ENCODE measurements at places on chromosomes 6 and 20.

DNA sequence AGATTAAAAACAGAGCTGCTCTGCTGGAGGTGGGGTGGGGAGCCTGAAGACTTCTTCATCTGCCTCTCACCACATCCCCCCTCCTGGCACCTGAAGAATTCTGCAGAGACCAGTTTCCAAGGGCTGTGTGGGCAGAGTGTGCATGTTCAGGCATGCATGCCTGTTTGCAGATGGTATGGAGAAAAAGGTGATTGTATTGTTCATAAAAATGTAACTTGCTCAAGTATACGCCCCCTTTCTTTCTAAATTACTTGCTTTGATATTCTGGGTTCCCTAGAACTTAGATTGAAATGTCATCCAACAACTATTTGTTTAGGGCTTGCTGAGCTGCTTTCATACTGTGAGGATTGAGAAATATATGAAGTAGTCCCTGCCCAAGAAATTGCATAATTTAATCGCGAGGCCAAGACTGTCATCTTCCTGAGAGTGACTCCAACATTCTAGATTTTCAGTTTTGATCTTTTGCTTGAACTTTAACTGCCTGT lies 83.6 kb downstream of the LCA5 start:
- DNase-seq: no peak

GRCh38 chr6:162099685-162100084 lies 627.9 kb downstream of the PRKN start:
- peak; percentile 1 for DNase-seq

DNA sequence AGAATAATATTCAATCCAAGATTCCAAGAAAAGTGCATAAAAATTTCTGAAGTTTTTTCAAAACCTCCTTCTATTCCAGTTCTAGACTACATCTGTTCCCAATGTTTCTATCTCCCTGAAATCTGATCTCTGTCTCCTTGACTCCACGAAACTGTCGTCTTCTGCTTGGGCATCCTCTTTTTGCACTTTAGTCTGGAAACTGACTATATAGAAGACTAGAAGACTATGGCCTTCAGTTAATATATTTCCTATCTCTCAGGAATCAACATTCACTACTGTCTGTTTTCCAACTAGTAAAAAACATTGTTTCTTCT lies 745.4 kb upstream of the ADGRB3 start:
- DNase-seq: no peak

GRCh38 chr6:29925727-29926412 lies 16.5 kb upstream of the HLA-A start:
- DNase-seq: no peak

DNA sequence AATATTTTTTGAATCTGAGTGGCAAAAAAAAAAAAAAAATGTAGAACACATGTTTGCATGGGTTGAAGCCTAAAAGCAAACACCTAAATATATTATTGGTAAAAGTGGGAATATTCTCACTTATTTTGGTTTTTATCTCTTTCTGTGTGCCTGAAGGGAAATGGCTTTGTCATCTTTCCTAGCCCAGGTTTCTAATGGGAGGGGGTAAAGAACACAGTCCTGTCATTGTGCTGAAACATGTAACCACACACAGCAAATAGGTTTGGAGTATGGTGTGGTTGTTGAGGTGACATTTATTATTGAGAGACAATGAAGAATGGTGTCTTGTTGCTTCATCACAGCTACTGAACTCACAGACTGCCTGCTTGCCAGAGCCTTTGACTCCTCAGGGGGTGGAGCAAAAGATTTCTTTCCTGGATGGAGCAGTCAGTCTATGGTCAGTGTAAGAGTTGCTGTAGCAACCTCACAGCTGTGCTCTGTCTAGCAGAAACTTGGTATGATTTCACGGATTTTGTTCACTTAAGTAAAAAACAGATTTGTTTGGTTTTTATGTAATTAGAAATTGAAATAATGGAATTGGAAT lies 70.2 kb downstream of the CEP57L1 start:
- DNase-seq: peak; percentile 18

GRCh38 chr6:16591396-16592222 lies 169.7 kb downstream of the ATXN1 start:
- DNase-seq: no peak

- peak; percentile 67 for DNase-seq
These were observed 176.5 kb upstream of the GJE1 start for GRCh38 chr6:141956046-141956761.

GRCh38 chr6:167266830-167267555 lies 24.1 kb upstream of the UNC93A start:
- no peak for DNase-seq

GRCh38 chr20:63708301-63709148 lies 686 bp downstream of the ZGPAT start:
- no peak for DNase-seq

DNA sequence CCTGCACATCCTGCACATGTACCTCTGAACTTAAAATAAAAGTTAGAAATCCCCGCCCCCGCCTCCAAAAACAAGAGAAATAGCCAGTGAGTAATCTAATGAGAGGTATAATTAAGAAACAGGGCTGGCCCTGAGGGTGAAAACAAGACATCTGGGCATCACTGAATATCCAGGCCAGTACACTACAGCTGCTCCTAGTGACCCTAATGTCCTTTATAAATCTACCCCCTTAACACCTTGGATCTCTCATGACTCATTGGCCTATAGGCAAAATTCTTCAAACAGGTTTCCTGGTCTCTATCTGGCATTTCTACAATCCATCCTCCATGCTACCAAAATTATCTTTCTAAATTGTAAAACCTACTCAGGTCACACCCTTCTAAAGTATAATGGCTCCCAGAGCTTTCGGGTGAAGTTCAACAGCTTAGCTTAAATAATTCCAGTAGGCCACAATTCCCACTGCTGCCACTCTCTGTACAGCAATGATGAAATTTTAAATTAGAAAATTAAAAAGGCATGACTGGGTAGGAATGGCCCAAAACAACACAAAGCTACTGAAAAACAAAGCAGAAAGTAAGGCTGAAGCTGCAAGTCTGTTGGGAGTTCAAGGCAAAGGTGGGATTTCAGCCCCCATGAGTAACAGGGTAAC lies 260.9 kb downstream of the GMDS start:
- DNase-seq: no peak

DNA sequence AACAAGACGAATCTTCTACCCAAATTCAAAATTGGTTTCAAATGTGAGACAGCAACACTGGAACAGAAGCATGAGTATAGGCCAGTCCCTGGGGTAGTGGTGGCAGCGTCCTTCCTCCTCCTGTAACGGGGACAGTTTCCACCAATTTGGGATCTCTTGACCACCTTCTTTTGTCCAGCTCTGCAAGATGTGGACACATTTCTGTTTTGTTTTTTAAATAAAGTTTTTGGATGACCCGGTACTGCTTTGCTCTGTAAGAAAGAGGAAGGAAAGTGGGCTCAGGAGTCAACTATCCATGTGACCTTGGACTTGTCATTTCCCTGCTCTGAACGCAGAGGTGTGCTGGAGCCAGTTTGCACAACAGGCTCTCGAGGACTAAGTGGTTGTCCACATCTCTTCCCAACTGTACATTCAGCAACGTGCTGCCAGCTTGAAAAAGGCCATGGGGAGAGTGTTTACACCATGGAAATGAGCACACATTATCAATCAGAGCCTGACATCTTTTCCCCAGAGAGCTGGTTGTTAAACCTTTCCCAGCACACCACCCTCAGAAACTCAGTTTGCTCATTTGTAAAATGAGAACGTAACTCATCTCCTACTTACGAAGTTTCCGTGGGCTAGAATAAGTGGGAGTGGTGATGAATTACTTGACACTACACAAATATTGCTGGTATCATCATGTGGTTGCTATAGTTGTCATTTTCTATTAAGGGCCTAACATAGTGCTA lies 66.5 kb downstream of the ADTRP start:
- no peak for DNase-seq

DNA sequence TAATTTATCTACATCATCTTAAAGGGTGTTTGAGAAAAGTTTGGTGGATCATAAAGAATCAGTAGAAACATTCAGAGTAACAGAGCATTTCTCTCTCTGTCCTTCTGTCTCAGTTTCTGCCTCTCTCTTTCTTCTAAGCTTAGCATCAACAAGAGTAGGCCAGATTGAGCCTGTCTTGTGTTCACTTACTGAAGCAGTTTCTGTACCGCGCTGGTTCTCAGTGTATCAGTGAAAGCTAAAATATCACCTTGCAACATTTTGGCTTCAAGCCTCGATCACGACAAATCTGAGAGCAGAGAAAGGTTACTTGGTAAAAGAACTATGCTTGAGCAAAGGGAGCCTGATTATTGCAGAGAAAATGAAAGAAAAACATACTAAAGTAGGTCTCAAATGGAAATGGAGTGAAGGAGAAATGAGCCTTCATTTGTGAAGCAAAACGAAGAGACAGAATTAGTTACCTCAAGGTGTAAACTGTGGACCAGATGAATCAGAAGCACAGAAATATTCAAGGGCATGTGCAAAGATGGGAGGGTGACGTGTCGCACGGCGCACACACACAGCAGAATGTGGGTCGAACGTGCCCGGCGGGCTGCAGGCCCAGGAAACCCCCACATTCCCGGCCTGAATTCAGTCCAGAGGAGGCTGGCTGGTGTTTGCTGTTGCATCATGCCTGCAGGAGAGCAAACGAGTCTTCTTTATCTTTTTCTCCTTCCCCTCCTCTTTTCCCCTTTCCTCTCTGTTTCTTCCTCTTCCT lies 509.3 kb downstream of the QKI start:
- DNase-seq: peak; percentile 36

GRCh38 chr20:61185841-61186601 lies 66.0 kb upstream of the CDH4 start:
- peak; percentile 99 for DNase-seq

DNA sequence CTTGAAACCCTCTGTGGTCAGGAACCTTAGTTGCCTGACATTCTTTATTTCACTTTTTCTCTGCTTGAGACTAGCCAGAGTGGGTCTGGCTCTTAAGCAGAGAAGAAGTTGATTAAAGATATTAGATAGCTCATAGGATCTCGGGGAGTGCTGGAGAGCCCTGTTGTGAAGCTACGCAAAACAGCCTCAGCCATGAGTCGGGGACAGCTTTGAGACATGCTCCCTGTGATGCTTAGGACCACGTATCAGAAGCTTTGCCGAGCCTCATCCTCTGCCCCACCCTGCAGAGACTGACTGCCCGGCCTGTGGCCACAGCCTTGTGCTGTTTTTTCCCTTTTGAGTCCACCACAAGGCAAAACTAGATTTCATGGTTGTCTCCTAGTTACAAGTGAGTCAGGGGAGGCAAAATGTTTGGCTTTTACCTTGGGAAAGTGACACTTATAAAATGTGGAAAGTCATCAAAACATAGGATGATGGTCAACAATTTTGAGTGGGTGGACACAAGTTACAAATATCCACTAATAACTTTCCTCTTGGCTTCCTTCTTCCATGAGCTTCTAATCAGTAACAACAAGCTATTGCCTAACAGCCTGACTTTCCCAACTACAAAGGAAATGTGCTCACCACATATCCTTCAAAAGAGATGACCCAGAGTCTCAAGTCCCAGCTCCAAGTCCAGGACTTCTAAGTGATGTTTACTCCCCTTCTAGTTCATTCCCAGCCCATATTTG lies 108.4 kb downstream of the JAG1 start:
- DNase-seq: peak; percentile 67

- peak; percentile 76 for DNase-seq
These were observed 60.9 kb downstream of the FYN start for GRCh38 chr6:111812060-111813038.

GRCh38 chr20:14451458-14451857 lies 114.0 kb upstream of the FLRT3 start:
- no peak for DNase-seq

DNA sequence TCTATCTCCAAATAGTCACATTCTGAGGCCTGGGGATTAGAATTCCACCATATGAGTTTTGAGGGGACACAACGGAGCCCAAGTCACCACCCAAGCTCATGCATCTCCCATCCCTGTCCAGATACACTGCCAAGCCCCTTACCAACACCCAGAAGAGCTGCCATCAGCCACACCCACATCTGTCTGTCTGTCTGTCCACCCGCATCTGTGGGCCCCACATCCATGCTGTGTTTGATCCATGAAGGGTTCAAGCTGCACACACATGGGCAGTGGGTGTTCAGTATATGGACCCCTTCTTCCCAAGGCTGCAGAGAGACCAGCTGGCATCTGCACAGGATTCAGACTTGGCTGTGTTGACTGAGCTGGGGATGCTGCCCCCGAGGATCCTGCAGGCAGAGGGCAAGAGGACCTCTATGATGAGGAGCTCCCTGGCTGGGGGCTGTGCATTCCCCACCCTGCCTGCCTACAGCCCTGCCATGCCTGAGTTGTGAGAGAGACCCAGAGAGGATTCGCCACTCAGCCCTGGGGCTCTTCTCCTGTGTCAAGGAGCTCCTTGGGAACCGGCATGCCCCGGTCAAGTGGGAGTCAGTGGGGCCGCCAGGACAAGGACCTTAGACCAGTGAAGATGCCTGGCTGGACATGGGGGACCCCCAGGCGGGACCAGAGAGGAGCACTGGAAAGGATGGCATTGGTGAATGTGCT lies 206.4 kb downstream of the SYNDIG1 start:
- DNase-seq: no peak

- no peak for DNase-seq
These were observed 61.8 kb downstream of the LMBRD1 start for GRCh38 chr6:69735027-69735426.

DNA sequence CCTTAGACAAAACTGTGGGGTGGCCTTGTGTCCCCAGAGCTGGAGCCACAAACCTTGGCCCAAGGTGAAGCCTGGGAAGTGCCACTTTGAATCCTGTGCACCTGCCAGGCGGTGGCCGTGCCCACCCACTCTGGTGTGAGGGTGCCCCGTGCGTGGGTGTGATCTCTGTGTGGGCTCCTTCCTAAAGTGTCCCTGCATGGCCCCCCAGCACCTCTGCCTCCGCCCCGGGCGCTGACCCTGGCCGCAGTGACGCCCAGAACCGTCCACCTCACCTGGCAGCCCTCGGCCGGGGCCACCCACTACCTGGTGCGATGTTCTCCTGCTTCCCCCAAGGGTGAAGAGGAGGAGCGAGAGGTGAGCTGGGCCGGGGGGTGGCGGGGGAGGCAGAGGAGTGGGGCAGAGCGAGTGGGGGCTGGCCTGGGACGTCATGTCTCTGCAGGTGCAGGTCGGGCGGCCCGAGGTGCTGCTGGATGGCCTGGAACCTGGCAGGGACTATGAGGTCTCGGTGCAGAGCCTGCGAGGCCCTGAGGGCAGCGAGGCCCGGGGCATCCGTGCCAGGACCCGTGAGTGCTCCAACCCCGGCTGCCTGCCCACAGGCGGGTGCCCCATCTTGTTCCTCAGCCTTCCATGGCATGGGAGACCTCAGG lies 18.3 kb downstream of the COL20A1 start:
- DNase-seq: no peak

DNA sequence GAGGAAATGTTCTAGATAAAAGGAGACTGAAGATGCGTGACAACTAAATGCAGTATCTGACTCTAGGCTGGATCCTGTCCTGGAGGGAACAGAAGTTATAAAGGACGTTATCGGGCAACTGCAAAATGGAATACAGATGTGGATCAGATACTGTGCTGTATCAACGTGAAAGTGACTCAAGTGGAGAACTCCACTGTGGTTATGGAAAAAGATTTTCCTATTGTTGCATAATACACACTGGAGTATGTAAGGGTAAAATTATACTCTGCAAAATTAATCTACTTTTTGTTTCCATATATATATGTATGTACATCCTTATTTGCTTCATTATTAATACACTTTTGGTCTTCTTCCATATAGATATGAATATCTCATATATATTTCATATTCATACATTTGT lies 654.0 kb downstream of the QKI start:
- DNase-seq: no peak

- no peak for DNase-seq
These were observed 79.2 kb upstream of the MAP3K4 start for GRCh38 chr6:160912411-160912810.
